Neural crest cell (in vitro differentiated cells): ENCODE measurements at places on chromosomes 5 and 9. TPM values are rescaled to one million over a fixed set of nuclear protein-coding genes. Genes with fewer than 3 reads are reported as not detected.

ADAMTS2 gene
- total RNA-seq, result 1.5 and 1.7 TPM in 2 replicates

IRX4 gene
- 0.28 and 0.77 TPM in 2 replicates for total RNA-seq

EQTN gene
- 0.39 and 0.40 TPM in 2 replicates for total RNA-seq

IFNA2 gene
- total RNA-seq, result not detected in 2 replicates

LPAR1 gene
- total RNA-seq, result 10.2 and 11.3 TPM in 2 replicates

CDC20B gene
- not detected in 2 replicates for total RNA-seq

PDZD2 gene
- total RNA-seq, result 0.65 and 1.3 TPM in 2 replicates

SH3TC2 gene
- total RNA-seq, result 8.5 and 9.3 TPM in 2 replicates

NCS1 gene
- 60.1 and 67.8 TPM in 2 replicates for total RNA-seq

TUSC1 gene
- not detected in 2 replicates for total RNA-seq

FGD3 gene
- total RNA-seq, result 3.7 and 4.1 TPM in 2 replicates

CCL21 gene
- not detected in 2 replicates for total RNA-seq

STK10 gene
- 32.3 and 43.5 TPM in 2 replicates for total RNA-seq

GRCh38 chr5:125005266-125005665 is 258.8 kb upstream of the ZNF608 start:
- peak overlapping the region; percentile 81 for H3K27ac ChIP-seq
- no peaks in the 10 kb centered on the region for H3K36me3 ChIP-seq

GRCh38 chr5:170397059-170397458 is 7.9 kb upstream of the KCNMB1 start:
- H3K36me3 ChIP-seq, result no peaks in the 10 kb centered on the region
- H3K27me3 ChIP-seq, result peaks cover 18% of the 10 kb centered on the region
- no peak for DNase-seq

GRCh38 chr9:111016016-111016415 is 22.3 kb downstream of the LPAR1 start:
- DNase-seq, result no peak
- no peaks in the 10 kb centered on the region for H3K4me1 ChIP-seq
- no peaks in the 10 kb centered on the region for H3K36me3 ChIP-seq

DNA sequence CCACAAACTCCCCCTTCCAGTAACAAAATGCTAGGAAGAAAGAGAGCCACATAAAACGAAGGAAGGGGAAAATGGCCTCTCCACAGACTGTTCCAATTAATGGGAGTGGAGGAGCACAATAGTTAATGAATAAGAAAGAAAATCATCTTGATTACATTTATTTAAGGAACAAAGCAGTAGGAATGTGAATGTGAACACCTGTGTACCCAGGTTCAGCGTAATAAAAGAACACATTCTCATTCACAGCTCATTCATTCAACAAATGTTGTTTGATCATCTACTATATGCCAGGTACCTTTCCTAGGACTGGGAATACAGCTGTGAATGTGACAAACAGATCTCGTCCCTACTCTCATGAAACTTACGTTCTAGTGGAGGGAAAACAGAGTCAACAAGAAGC is 35.7 kb downstream of the SIL1 start:
- peaks cover 42% of the 10 kb centered on the region for H3K4me1 ChIP-seq
- H3K27me3 ChIP-seq, result no peaks in the 10 kb centered on the region
- DNase-seq, result no peak
- no peak overlapping the region for H3K27ac ChIP-seq
- H3K4me3 ChIP-seq, result no peak overlapping the region

DNA sequence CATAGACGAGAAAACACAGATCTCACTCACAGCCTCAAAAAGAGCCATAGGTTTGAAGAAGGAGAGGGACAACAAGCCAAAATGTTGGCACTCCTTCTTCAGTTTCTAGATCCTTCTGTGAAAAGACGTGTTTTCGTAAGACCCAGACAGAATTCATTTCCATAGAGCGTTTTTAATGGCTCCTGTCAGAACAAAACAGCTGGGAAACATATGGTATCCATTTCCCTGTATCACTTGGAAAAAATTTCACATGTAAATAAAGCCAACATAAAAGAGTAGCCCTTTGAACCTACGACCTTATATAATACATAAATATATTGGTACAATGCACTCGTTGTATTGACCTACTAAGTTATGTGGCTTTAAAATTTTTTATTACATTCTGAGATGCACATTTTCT is 108.1 kb downstream of the SNCAIP start:
- no peaks in the 10 kb centered on the region for H3K36me3 ChIP-seq
- no peak overlapping the region for H3K4me3 ChIP-seq
- H3K27ac ChIP-seq, result no peak overlapping the region
- H3K27me3 ChIP-seq, result peaks cover 3% of the 10 kb centered on the region
- DNase-seq, result no peak

DNA sequence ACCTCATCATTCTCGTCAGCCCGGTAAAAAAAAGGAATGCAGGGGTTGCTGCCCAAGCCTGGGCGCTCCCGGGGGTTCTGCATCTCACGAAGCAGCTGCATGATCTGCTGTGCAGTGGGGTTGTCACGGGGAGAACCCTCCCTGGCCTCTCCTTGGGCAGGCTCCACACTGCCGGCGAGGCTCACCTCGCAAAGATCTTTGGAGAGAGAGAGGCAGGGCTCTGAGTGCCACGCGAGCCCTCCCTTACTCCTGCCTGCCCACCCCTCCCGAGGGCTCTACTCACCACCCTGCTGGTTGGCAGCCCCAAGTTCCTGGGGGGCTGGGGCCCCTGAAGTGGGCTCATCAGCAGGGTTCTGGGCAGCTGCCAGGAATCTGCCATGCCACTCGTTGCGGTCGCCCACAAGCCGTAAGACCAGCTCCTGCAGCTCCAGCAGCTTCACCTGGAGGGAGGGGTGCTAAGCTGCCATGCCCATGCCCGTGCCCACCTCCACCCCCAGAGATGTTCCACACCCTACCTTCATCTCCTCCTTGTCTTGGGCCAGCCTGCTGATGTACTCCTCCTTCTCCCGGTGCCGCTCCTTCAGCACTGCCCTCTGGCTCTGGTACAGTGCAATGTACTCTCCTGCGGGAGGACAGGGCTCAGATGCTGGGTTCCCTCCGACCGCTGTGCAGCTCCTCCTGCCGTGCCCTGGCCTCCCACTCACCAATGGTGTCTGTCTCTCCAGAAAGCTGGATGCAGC is 18.6 kb downstream of the GOLGA2 start:
- peaks cover 12% of the 10 kb centered on the region for H3K36me3 ChIP-seq
- DNase-seq, result no peak
- no peak overlapping the region for H3K27ac ChIP-seq
- peaks cover 9% of the 10 kb centered on the region for H3K4me1 ChIP-seq

GRCh38 chr5:172668594-172669071 is 27.6 kb downstream of the NEURL1B start:
- no peak for DNase-seq
- peaks cover 4% of the 10 kb centered on the region for H3K36me3 ChIP-seq
- H3K4me3 ChIP-seq, result no peak overlapping the region
- peaks cover 24% of the 10 kb centered on the region for H3K4me1 ChIP-seq

GRCh38 chr5:77407152-77407551 is 85.0 kb downstream of the WDR41 start:
- no peak overlapping the region for H3K4me3 ChIP-seq
- no peak overlapping the region for H3K27ac ChIP-seq
- no peaks in the 10 kb centered on the region for H3K27me3 ChIP-seq
- DNase-seq, result no peak

DNA sequence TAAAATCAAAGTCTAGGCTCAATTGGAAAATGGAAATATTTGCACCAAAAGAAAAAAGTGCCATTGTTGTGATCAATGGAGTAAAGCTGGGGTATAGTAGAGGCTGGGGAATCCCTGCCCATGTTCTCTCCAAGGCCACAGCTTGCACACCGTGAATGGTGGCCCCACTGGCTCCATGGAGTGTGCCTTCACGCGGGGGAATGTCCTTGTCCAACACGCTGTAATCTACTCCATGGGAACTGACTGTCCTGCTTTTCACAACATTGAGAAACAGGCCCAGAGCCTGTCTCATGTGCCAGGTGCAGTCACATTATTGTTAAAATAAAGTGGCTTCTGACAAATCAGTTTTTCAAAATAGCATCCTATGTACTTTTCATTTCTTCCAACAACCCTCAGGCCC is 33.1 kb upstream of the ITGA2 start:
- no peak overlapping the region for H3K27ac ChIP-seq
- H3K4me1 ChIP-seq, result no peaks in the 10 kb centered on the region
- DNase-seq, result no peak
- peaks cover 3% of the 10 kb centered on the region for H3K27me3 ChIP-seq
- H3K36me3 ChIP-seq, result no peaks in the 10 kb centered on the region
- H3K4me3 ChIP-seq, result no peak overlapping the region

DNA sequence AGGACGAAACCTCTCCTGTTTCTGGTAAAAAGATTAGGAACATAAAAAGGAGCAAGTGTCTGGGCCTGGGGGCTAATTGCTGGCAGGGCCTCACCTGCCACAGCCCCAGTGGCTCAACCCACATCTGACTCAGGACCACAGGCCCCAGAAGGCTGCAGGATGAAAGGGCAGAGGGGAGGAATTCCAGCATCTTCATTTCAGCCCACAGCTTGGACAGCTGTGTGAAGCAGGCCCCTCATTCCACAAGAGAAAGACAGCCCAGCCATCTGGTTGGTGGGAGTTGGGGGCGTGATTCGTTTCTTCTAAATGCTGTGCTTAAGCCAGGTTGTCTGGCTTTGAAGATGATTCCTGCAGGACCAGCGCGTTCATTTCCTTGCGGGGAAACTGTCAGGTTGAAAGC is 29.1 kb downstream of the NKX2-5 start:
- H3K4me1 ChIP-seq, result no peaks in the 10 kb centered on the region
- no peak overlapping the region for H3K27ac ChIP-seq
- peaks cover 40% of the 10 kb centered on the region for H3K27me3 ChIP-seq
- no peaks in the 10 kb centered on the region for H3K36me3 ChIP-seq
- H3K4me3 ChIP-seq, result no peak overlapping the region
- DNase-seq, result no peak

DNA sequence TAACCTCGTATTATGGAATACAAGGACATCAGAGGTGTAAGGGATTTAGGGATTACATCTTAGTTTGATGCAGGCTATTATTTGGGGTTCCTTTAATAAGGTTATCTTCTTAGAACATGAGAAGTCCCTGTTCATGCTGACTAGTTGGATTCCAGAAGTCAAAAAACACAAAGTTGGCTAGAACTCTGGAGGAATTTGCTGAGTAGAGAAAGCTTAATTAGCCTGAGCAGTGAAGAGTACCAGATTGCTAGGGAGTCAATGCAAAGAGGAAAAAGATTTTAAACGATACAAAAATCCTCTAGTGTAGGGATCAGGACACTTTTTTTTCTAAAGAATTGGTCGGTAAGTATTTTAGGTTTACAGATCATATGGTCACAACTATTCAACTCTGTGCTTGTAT is 1872.5 kb upstream of the C9orf72 start:
- H3K36me3 ChIP-seq, result peaks cover 30% of the 10 kb centered on the region
- H3K27ac ChIP-seq, result no peak overlapping the region
- no peak for DNase-seq
- H3K4me1 ChIP-seq, result peaks cover 28% of the 10 kb centered on the region
- H3K27me3 ChIP-seq, result no peaks in the 10 kb centered on the region

DNA sequence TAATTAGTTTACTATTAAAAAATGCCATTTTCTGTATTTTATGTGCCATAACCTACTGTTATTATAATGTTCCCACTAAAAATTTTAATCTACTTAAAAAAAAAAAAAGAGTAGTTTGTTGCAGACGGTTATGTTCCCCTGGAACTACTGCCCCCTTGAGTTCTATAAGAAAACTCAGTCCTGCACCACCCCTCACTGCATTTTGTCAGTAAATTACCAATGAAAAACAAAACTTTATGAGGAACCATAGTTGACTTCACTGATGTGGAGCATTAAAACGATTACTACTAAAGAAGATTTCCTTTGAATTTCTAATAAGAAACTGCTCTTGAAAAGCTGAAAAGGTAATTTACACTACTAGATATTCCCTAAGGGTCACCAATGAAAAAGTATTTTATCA is 288.7 kb downstream of the FBXL17 start:
- no peak overlapping the region for H3K27ac ChIP-seq
- no peaks in the 10 kb centered on the region for H3K27me3 ChIP-seq
- H3K36me3 ChIP-seq, result peaks cover 6% of the 10 kb centered on the region
- DNase-seq, result no peak

GRCh38 chr9:99851500-99851822 is 29.8 kb downstream of the NR4A3 start:
- H3K4me3 ChIP-seq, result no peak overlapping the region
- H3K27ac ChIP-seq, result no peak overlapping the region
- H3K4me1 ChIP-seq, result no peaks in the 10 kb centered on the region
- peaks cover 14% of the 10 kb centered on the region for H3K36me3 ChIP-seq
- H3K27me3 ChIP-seq, result peaks cover 4% of the 10 kb centered on the region

DNA sequence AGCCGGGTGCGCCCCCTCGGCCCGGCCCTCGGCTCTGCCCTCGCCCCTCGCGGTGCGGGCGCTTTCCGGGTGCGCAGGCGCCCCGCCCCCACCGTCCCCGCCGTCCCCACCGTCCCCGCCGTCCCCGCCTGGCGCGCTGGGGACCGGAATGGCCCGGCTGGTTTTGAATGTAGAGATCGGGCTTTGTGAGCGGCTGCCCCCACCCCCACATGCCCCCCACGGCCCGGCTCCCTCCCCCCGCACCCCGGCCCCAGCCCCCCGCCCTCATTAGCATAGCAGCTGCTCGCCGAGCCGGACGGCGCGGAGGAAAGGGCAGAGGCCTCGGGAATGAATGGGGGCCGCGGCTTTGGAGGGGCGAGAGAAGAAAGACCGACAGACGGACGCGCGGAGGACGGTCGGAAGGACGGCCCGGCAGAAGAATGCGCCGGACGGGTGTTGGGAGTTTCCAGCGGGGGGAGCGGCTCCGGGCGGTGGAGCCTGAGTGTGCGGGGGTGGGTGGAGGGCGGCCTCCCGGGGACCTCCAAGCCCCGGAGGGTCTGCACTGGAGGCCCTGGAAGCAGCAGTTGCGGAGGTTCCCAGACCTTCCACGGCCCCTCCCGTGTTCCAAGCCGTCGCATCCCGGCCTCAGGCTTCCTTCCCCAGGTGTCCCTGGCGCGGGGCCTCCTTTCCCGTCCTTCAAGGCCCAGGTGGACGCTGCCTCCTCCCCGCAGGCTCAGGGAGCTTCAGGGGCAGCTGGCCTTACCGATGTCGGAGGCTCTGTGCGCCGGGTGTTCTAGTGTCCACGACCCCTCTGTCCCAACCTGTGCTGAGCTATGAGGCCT is 6.0 kb downstream of the NRARP start:
- H3K4me1 ChIP-seq, result peaks cover 38% of the 10 kb centered on the region
- H3K36me3 ChIP-seq, result peaks cover 4% of the 10 kb centered on the region
- peaks cover 28% of the 10 kb centered on the region for H3K27me3 ChIP-seq

DNA sequence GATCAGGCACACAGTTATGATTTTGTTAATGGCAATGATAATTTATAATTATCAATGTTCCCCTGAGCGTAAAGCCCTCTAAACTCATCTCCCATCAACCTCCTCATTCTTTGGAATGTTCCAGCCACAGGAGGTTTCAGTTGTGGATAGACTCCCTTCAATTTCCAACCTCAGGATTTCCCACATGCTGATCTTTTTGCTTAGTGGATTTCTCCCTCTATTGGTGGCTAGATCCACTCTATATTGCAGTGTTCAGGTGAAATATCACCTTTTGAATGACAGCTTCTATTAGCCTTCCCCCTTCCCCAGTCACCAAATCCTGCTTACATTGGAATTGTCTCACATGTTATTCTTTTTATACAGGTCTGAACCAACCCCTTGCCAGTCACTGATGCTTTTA is 113.9 kb downstream of the CDH10 start:
- no peak for DNase-seq
- no peaks in the 10 kb centered on the region for H3K27me3 ChIP-seq
- no peak overlapping the region for H3K4me3 ChIP-seq
- no peak overlapping the region for H3K27ac ChIP-seq

- H3K27me3 ChIP-seq, result no peaks in the 10 kb centered on the region
- no peak overlapping the region for H3K4me3 ChIP-seq
- DNase-seq, result no peak
- H3K36me3 ChIP-seq, result peaks cover 10% of the 10 kb centered on the region
These were observed 28.7 kb downstream of the ROR2 start for GRCh38 chr9:91921371-91921770.
